Hippocampal formation (tissue), 2 donors: ENCODE measurements at places on chromosomes 5 and 9.

DNA sequence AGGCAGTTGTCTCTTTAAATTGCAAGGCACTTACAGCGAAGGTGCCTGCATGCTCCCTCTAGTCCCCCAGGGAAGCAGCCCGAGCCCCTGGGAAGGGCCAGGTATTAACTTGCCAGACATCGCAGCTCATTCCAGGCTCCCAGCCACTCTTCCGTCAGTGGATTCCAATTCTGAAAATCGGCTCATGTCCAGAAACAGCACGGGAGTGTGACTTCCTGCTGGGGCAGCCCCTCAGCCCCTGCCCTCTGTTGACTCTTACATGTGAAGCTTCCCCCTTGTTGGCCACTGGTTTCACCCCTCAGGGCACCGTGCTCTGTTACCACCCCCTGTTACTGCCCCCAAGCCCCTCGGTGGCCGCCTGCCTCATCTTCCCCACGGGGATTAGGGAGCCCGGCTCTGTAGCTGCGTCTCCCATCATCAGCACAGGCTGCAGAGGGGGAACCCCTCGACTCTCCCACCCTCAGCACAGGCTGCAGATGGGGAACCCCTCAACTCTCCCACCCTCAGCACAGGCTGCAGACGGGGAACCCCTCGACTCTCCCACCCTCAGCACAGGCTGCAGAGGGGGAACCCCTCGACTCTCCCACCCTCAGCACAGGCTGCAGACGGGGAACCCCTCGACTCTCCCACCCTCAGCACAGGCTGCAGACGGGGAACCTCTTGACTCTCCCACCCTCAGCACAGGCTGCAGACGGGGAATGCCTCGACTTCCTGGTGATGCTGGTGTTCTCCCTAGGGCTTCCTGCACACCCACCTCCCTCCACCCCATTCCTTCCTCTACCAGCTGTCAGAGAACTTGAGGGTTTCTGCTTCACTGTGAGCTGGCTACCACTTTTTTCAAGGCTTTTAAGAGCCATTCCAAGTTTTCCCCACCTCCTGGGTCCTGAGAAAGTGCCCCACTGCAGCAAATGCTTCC is 11.1 kb upstream of the CACNA1B start:
- no peak for DNase-seq

DNA sequence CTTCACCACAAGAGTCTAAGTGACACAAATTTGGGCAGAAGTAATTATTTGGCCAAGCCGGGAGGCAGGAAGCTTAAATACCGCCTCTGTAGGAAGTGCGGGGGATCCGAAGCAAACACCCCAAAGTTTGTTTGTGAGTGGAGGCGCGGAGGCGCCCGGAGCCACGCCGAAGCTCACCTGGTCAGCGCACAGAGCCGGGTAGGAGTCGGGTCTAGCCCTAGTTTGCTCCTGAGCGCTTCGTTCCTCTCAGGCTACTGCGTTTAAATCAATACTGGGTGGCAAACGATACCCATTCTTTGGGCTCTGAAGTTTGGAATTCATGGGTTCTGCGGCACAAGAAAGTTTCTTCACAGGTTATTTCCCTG is 855 bp downstream of the MCC start:
- no peak for DNase-seq

DNA sequence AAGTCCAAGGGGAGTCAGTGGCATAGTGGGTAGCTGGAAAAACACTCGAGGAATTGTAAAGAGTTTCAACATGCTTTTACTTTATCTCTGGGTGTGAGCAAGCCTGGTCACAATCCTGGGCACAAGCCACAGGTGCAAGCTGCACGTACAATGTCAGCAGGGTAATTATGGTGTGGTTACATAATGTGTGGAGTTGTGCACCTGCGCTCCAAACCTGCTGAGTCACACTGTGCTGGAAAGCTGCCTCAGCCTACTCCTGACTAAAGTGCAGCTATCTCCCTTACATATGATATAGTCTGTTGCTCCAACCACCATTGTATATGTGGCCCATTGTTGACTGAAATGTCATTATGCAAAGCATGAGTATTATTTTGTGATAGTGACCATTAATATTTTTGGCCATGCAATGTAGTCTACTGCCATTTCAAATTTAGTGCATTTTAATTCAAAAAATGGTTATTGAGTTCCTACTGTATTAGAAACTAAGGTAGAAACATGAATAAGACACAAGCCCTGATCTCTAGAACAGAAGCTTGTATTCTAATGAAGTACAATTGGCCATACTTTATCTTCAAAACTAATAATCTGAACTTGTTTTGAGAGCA is 160.9 kb upstream of the SLC30A5 start:
- no peak for DNase-seq

DNA sequence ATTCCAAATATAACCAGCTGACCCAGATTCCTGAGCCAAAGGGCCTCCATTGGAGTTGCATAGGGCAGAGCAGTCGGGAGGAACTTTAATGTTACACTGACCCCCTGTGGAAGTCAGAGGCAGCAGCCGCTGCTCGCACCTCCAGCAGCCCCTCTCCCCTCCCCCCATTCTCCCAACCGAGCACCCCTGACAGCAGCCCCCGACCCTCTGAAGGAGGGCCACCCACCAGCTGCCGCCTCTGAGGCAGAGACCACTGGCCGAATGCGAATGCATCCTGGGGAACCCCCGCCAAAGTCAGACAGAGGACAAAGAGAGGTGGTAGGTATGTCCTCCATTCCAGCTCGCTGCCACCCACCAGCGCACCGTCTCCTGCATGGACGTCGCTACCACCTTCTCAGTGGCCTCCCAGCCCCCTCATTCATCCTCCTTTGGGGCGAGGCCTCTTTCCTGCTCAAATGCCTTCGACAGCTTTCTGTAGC is 231.0 kb downstream of the CDK5RAP2 start:
- DNase-seq = peak; percentile 37

GRCh38 chr5:172638209-172638768 is 2.8 kb upstream of the NEURL1B start:
- DNase-seq = no peak

DNA sequence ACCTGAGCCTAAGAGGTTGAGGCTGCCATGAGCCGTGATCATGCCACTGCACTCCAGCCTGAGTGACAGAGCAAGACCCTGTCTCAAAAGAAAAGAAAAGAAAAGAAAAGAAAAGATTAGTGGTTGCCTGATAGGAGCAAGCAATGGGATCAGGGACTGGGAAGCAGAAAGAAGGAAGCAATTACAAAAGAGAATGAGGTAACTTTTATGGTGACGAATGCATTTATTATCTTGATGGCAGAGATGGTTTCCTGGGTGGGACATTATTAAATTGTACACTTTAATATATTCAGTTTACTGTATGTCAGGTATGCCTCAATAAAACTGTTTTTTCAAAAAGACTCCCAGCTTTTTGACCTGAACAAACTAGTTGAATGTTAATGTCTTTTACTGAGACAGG is 7.5 kb upstream of the PFDN1 start:
- no peak for DNase-seq

- DNase-seq = no peak
Observed at GRCh38 chr5:151800532-151800931, 28.8 kb downstream of the G3BP1 start.

GRCh38 chr9:6080154-6080716 is 64.8 kb upstream of the RANBP6 start:
- peak; percentile 30 for DNase-seq

DNA sequence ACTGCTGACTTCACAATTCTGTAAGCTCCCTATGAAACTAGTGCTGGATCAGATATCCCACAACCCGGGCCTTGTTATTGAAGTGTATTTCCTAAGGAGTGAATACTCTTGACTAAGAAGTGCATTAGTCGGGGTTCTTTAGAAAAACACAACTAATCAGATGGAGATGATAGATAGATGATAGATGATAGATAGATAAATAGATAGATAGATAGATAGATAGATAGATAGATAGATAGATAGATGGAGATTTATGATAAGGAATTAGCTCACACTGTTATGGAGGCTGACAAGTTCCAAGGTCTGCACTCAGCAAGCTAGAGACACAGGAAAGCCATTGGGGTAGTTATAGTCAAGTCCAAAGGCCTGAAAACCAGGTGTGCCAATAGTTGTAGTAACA is 214.6 kb upstream of the COX7C start:
- no peak for DNase-seq

DNA sequence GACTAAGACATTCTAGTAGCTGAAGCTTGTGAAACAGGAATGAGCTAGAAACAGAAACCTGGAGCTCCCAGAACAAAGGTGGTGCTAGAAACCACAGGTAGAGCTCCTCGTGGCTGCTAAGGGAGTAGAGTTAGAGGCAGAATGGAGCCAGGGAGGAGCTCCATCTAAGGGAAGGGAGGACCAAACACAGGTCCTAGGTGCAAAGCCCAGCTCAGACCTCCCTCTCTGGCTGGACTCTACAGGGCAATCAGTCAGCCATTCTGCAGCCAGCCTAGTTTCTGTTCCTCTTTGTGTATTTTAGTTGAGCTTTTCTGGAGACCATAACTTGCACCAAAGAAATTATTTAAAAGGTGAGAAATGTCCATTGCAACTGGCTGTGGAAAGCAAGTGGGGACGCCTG is 70.4 kb downstream of the CRB2 start:
- DNase-seq = no peak

GRCh38 chr9:99030092-99030511 is 74.8 kb upstream of the TGFBR1 start:
- no peak for DNase-seq

DNA sequence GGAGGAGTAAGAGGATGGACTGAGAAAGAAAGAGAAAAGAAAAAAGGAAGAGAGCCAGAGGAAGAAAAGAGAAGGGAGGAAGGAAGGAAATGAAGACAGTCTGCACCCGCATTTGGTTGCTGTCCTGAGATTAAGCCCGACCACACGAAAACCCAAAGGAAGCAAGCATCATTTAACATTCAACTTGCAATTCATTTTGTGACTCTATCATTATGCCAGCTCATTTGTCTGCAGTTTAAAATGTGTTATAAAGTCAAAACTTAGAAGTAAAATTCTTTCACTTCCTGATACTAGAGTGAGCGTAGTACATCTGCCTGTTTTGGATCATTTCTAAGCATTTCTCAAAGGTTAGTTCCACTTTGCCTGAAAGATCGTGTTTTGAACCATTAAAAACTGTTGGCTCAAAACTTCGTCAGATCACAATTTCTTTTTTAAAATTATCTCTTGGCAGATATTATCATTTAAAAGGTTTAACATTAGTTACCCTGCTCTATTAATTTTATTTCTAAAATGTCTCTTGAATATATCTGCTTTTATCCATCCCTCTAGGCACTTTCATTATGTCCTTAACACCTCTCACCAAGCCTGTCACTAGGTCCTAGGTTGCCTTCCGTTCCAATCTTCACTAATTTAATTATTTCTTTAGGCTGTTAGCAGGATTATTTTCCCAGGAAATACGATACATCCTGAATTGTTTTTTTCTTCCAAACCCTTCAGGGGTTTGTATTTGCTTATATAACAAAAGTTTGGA is 240.9 kb downstream of the TLE4 start:
- DNase-seq = no peak

GRCh38 chr9:40907657-40908624 is 220.5 kb downstream of the FOXD4L6 start:
- DNase-seq = no peak

- DNase-seq = no peak
Observed at GRCh38 chr9:31304576-31304975, 1079.9 kb upstream of the ACO1 start.

GRCh38 chr5:108054349-108054748 is 327.5 kb downstream of the FBXL17 start:
- no peak for DNase-seq

DNA sequence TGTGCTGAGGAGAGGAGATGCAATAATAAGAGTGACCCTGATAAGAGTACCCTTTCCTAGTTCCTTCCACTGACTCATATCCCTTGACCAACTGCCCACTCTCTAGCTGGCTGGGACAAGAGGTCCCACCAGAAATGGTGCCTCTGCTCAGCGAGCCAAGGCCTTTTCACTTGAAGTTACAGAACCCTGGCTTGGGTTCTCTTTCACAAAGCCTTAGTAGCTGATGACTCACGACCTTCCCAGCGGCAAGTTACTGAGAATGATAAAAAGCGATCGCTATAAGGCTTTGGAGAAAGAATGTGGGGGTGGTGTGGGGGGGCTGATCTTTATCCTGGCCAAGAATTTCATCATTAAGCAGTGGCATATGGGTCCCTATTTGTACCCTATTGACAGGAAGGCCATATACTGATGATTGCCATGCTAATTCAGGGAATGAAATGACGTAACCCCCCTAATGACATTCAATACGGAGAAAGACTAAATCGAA is 90.3 kb downstream of the FBXO38 start:
- no peak for DNase-seq

DNA sequence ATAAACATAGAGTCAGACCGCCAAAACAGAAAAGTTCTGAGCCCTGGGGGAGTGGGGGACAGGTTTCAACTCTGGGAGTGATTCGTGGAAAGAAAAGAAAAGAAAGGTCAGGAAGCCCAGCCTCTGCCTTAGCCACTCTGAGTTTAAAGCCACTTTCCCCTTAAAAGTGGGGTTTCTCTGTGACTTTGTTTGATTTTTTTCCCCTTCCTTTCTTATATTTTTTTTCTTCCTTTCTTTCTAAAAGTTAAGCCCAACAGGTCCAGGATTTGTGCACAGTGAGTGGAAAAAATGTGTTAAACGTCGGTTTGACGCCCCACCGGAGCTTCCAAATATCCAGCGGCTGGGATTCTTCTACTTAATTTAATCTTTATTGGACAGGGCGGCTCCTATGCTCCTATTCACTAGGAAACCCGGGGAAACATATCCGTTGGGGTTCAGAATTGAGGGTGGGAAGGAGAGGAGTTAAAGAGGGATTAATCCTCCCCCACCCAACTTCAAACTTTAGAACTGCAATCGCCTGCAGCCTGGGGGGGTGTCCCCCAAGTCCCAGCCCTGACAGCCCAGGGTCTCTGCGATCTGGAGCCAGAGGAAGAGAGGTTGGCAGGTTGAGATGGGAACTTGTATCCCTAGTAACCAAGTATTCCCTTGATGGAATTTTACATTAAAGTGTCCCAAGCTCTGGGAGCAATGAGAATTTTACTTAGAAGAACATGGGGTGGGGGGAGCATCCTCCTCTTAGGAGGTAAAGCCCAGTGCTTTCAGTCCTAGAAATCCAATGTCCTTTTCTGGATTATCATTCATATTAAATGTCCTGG is 6.3 kb downstream of the NR2F1-AS1 start:
- no peak for DNase-seq

DNA sequence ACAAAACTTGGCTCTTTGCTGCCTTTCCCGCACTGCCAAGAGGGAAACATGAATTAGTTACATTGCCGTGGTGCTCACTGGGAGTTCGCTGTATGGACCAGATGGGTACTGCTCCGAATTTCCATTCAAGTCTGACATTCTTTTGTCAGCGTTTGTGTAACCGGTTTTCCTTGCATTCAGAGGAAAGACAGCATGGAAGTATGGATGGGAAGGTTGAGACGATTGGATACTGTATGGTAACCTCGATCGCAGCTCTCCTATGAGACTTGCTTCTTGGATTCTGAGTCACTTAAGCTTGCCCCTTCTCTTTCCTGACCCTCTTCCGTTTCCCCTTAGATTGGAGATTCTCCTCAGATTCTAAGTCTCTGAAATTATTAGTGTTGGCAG is 625 bp upstream of the UBLCP1 start:
- no peak for DNase-seq

DNA sequence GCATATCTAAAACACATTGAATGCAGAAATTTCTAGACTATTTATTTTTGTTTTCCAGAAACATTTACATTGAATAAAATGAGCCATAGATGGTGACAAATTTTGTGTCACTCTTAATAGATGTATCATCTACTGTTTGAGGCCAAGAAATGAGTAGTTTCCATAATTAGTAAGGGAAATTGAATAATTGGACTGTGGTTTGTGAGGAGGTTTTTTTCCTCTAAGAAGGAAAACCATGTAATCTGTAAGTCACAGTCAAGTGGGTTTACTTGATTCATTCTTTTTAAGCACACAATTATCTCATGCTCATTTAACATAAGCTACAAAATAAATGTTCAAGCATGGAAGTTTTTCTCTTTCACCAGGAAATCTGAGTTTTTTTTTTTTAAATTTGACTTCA is 876.4 kb downstream of the NR2F1-AS1 start:
- no peak for DNase-seq
